ENCODE measurements at places on chromosomes 2 and 18.

DNA sequence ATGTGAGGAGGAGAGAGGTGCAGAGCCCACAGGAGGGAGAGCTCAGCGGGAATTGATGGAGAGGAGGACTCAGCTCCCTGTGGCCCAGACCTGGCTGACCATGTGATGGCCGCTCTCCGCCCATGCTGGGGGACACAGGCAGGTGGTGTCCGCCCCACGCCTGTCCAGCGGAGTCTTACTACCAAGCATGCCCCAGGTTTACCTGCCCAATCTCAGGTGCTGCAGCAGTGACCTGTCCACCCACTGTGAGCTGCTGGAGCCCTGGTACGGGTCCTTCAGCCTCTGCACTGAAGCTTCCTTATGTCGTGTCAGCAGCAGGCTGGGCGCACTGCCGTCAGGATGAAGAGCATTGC lies 170.8 kb downstream of the RTP5 start:
- DNase-seq, result no peak

- peak; percentile 97 for DNase-seq
Measured at GRCh38 chr18:3816610-3817363, 366.8 kb downstream of the TGIF1 start.

GRCh38 chr2:109531896-109532727 lies 81.7 kb downstream of the SEPTIN10 start:
- DNase-seq, result no peak

DNA sequence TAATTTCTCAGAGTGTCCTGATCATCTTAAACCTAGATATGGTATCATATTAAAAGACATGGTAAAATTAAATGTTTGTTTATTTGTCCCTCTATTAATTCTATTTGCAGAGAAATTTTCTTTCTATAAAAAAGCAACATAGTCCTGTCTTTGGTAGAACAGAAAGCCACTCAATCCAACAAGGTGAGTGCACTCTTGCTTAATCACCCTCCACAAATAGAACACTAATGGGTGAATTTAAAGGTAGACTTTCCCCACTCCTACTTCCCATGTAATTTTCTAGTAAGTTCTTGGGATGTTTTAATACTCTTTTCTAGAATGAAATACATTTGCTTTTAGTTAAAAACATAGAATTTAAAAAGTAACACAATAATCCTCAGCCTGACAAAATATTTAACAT lies 97.7 kb downstream of the PIGN start:
- DNase-seq, result no peak

GRCh38 chr18:69127873-69128500 lies 272.7 kb upstream of the DOK6 start:
- DNase-seq, result peak; percentile 7

- DNase-seq, result no peak
Measured at GRCh38 chr2:82182270-82182669, 1877.7 kb upstream of the LRRTM1 start.

- no peak for DNase-seq
Measured at GRCh38 chr2:139078376-139078775, 298.2 kb upstream of the NXPH2 start.

- DNase-seq, result no peak
Measured at GRCh38 chr2:223930103-223930976, 14.8 kb downstream of the WDFY1 start.

- peak; percentile 24 for DNase-seq
Measured at GRCh38 chr2:163682695-163683094, 53.1 kb downstream of the FIGN start.

GRCh38 chr2:156436497-156437085 lies 412 bp downstream of the GPD2 start:
- DNase-seq, result peak; percentile 24

- DNase-seq, result no peak
Measured at GRCh38 chr2:100820273-100820522, 259 bp downstream of the NPAS2 start.
